ENCODE measurements at places on chromosomes 1 and 21. TPM values are rescaled to one million over a fixed set of nuclear protein-coding genes. Genes with fewer than 3 reads are reported as not detected.

Gene F13B
- total RNA-seq: not detected

- DNase-seq: no peak
Observed at GRCh38 chr1:200755456-200755855, 16.8 kb downstream of the CAMSAP2 start.

DNA sequence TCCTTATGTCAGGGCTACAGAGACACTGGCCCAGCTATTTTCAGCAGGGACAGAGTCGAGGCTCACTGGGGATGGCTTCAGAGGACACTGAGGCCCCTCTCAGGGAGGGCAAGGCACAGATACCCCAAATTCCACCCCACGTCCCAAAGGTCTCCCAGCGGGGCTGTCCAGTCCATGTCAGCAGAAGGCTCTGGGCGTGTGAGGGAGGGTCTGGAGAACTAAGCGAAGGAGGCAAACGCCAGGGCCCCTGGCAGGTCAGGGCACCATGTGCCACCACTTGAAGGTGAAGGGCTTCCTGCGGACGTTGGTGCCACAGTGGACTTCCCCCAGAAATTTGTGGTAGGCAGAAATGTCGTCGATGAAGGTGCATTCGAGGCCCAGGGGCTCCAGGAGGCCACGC, 15.0 kb upstream of the SDHB start:
- no peak for DNase-seq

DNA sequence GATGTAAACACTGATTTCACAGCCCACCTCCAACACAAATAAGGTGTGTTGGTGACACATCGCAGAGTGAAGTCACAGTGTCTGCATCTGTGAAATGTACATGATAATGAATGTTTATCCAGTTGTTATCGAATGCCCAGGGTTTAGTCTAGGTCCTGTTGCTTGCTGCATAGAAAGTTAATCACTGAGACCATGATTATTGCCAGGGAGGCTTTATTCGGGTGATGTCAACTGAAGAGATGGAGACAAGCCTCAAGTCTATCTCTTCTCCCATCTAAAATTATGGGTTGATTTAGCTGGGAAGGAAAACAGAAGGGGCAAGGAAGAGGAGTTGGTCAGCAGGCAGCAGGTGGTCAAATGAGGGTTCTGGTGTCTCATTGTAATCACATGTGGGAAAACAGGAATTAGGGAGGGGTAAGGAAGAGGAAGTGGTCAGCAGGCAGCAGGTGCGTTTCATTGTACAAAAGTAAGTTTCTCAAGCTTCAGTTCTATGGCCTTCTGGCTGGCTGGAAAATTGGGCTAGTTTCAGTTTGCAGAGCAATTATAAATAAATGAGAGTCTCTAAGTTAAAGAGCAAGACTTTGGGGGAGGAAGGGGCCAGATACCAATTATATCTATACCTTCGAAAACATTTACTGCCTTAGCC, 146.3 kb upstream of the DNAH14 start:
- no peak for DNase-seq

- DNase-seq: no peak
Observed at GRCh38 chr1:94272388-94272787, 35.0 kb upstream of the ARHGAP29 start.

GRCh38 chr1:52413410-52413989, 9.1 kb downstream of the PRPF38A start:
- no peak for DNase-seq

GRCh38 chr1:109485001-109485400, 1.3 kb downstream of the ATXN7L2 start:
- DNase-seq: no peak

DNA sequence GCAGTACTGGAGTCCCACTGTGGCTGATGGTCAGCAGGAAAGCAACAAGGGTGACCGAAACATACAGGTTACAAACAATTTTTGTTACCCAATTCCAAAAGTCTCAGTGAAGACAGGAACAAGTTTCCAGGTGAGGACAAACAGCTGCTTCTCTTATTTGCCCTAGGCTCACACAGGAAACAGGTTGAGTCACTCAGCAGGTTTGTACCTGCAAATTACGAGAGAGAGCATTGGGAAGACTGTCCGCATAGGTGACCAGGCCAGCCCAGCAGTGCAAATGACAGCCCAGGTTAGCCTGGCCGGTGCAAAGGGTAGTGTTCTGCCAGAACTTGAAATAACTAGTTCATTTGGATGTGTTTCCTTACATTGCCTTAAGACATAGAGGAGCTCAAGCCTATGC, 40.0 kb upstream of the DSCAM start:
- DNase-seq: no peak

GRCh38 chr1:82108843-82109242, 308.1 kb downstream of the ADGRL2 start:
- no peak for DNase-seq

- DNase-seq: no peak
Observed at GRCh38 chr1:61233121-61233660, 150.8 kb downstream of the NFIA start.

DNA sequence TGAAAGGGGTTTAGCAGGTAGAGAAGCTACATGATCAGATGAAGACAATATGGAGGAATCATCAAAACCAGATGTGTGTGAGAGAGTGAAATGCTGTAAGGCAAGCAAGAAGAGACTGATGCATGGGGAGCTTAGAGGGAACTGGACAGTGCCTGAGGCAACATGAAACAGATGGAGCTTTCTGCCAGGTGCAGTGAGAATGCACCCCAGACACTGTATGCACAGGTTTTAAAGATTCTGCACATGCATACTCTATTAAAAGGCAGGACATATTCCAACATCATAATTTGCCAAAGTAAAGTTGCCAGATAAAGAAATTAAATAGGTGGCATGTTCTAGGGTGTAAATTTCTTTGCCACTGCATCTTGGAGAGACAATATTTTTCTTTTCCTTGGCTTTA, 200.1 kb downstream of the AMY1C start:
- DNase-seq: no peak

- no peak for DNase-seq
Observed at GRCh38 chr21:26389971-26390641, 183.0 kb downstream of the CYYR1 start.

All from endodermal cell (in vitro differentiated cells).